NCI-H345 (cell line): ENCODE measurements at places on chromosomes 16 and 17.

GRCh38 chr16:67244387-67245185 is 2.7 kb downstream of the FHOD1 start:
- DNase-seq: no peak

DNA sequence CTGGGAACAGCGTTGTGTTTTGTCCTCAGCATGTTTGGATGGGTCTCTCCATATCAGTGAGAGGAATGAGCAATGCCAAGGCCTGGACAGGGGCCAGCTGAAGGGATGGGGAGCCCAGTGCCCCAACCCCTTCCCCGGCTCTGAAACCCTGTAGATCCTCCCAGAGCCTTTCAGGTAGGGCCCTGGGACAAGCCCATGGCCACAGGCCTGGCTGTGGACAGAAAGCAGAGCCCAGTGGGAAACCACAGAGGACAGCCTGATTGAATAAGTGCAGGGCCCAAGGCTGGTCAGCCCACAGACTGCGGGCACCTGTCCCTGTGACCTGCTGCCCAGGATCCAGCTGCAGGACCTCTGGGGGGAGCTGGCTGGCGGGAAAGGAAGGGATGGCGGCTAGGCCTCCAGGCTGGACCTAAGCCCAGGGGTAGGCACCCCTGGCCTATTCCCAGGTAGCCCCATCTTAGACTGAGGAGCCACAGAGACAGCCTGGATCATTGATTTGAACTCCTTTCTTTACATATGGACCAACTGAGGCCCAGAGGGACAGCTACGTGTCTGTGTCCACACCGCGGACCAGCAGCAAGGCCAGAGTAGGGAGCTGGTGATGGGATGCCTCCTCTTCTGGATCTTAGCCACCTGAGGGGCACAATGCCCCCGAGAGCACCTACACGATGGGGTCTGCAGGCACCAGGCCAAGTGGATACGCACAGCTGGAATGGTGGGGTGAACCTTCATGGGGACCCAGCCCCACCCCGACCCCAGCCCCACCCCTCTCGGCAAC is 1.3 kb downstream of the CCDC102A start:
- no peak for DNase-seq

DNA sequence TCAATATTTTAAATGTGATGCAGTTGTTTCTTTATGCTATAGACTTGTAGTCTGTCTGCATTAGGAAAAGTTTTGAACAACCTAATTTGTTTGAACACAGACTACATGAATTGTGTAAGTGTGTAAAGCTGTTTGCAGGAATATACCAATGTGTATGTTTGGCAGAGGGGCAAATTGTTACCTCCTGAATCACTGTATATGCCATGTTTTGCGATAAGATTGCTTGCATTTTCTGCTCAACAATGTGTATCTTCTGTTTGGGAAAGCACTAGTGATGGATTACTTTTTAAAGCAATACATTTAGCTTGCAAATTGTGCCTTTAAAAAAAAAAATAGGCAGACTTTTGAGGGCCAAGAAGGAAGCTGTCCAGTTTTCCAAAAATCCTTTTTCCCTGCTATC is 14.6 kb downstream of the RBBP6 start:
- no peak for DNase-seq

GRCh38 chr17:69870091-69870530 is 204.9 kb upstream of the KCNJ16 start:
- DNase-seq: no peak

DNA sequence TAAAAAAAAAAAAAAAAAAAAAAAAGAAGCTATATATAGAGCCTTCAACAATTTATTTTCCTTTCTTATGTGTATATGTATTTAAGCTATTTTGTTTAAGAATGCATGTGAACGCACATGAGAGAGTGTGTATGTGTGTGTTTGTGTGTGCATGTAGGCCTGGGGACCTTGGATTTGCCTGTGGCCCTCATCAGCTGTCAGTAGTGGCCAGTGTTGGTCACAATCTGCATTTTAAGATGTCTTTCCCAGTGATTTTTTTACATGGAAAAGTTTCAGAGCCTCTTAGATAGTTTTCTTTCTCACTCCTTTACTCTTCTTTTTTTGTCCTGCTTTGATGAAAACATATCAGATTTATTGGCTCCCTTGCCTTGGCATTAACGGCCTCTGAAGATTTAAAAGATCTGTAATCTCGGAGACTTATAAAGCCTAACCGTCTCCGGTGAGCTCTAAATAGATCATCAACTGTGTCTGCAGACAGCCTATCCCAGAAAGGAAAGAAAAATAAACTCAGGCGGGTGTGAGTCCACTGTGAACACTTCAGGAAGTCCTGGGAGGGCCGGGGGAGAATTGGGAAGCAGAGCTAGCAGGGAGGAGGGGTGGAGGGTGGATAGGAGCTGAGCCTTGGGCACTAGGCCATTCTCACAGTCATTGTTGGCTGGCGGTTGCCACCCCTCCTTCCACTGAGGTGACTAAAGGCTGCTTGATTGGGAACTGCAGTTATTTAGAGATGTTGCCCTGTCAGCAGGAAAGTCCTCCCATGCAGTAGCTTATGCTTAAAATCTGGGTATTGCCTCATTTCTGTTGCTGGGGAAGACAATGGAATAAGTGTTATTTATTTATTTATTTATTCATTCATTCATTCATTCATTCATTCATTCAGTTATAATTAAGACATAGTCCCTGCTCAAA is 86.8 kb downstream of the WWP2 start:
- DNase-seq: no peak

- no peak for DNase-seq
Observed at GRCh38 chr16:85072947-85073346, 39.3 kb downstream of the CIBAR2 start.

- no peak for DNase-seq
Observed at GRCh38 chr16:89742948-89743347, 21.6 kb downstream of the ZNF276 start.

DNA sequence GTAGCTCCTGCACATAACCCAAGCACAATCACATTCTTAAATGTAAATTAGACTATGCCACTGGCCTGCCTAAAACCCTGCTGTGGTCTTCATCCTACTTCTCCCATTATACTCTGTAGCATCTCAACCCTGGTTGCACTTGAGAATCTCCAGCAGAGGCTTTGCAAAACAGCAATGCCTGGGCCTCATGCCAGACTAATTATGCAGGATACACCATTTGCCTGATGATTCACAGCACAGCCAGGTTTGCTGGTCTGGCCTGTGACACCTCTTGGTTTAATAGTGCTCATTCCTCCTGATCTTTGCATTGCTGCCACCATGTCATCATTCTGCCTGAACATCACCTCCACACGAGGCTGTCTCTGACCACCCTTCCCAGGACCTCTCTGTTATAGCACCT is 491.9 kb upstream of the TOM1L1 start:
- DNase-seq: peak; percentile 56

- no peak for DNase-seq
Observed at GRCh38 chr17:903691-904481, 75.7 kb downstream of the NXN start.

GRCh38 chr17:32551186-32551955 is 64.6 kb downstream of the CDK5R1 start:
- DNase-seq: no peak

- DNase-seq: no peak
Observed at GRCh38 chr16:27175888-27176287, 27.4 kb upstream of the KDM8 start.

GRCh38 chr17:2025622-2026309 is 632 bp upstream of the RTN4RL1 start:
- DNase-seq: peak; percentile 30

DNA sequence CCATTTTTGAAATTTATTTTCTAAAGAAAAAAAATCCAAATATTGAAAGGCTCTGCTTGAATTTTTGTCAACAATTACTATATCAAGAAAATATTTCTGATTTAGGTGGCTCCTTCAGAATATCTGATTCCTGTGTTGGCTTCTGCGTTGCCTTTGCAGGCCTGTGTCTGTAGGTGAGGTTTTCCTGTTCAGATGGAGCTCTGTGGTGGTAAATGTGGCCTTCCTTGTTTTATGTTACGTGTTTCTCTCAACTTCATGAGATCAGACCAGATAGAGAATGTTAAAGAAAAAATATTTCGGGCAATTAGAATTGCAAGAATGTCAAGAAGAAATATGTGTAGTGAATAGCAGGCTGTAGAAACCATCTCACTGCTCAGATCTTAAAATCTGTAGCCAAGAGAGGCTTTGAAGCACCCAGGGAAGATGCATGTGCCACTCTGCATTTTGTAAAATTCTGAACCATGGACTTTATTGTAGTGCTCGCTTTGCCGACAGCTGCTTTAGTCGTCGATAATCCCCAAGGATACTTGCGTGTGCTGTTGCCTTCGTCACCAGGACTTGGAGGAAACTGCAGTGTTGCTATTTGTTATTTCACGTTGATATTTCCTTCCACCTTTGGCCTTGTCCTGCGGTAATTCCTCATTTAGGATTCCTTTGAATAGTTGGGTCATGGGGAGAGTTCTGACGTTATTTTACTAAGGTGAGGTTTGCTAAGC is 69.9 kb downstream of the RPTOR start:
- no peak for DNase-seq

GRCh38 chr17:80647746-80648145 is 103.1 kb downstream of the RPTOR start:
- no peak for DNase-seq

DNA sequence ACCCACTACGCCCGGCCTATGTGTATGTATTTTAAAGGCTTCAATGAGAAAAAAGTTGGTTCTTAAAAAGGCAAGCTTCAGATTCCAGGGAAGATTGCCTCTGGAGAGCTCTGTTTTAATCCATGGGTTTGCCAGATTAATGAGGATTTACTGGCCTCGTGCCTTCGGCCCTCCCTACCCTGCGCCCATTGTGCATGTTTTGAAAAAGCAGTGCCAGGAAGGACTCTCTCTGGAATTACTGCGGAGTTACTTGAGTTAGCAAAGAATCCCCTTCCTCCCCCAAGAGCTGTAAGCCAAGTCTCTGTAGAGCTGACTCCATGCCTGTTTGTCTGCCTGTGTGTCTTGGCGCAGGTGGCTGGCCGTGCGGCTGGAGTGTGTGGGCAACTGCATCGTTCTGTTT is 98.9 kb downstream of the ABCC6 start:
- DNase-seq: no peak

DNA sequence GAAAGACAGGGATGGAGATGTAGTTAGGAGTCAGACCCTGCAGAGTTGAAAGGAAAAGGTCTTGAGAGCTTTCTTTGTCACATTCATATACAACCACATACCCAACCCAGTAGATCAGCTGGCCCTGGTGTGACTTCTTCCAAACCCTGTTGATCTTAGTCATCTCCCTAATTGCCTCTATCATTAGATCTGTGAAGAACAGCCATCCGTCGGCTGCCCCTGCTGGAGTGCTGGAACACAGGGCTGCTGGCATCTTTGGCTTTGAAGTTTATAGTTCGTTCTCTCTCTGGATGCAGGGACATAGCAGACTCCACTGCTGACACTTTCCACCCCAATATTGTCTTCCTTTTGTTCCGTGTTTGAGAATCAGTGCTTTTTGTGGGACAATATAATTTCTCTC is 10.4 kb upstream of the SMG8 start:
- DNase-seq: no peak

- DNase-seq: no peak
Observed at GRCh38 chr16:24681793-24682192, 47.7 kb upstream of the TNRC6A start.

GRCh38 chr17:33948309-33948708 is 306.8 kb upstream of the CCL2 start:
- DNase-seq: no peak

- DNase-seq: no peak
Observed at GRCh38 chr17:74730491-74731346, 6.3 kb upstream of the RAB37 start.

GRCh38 chr17:79036596-79036995 is 12.6 kb downstream of the C1QTNF1 start:
- no peak for DNase-seq

DNA sequence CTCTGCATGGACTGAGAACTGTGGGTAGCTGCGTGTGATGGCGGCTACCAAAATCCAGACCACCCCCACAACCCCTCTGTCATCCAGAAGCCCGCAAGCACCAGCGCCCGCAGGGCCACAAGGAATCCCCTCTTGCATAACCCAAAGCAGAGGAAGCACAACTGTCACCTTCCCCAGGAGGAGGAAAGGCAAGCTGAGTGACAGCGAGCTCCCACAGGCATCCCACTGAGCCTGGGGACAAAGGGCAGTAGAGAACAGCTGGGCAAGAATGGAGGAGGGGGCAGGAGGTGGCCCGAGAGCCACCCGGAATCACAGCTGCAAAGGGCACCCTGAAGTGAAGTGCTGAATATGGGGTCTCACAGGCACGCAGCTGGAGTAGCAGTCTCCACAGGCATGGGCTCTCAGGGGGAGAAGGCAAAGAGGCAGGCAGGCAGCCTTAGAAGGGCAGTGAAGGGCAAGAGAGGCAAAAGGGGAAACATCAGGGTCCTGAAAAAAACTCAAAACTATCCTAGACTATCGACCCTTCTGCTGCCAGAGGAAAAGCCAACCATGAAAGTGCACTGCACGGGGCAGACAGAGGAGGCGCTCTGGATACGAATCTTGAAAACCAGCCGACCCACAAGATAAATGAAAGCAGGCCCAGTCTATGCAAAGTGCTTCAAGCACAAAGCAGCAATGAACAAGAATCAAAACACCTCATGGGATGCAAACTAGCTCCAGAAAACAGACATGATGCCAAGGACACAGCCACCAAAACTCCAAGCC is 17.1 kb downstream of the USP36 start:
- no peak for DNase-seq

DNA sequence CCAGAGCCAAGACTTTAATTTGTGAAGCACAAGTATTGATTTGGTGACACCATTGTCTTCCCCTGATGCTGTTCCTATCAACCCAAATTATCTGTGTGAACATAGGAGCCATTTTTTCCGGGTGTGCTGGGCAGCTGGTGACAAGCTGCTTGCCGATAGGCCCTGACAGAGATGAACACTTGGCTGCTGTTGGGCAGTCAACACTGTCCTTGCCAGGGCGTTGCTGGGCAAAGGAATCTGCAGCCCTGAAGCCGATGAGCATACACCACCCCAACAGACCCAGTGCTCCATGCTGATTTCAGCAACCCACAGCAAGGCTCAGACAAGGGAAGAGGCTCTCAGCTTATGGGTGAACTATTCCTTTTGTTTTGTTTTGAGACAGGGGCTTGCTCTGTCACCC is 105.4 kb downstream of the YPEL2 start:
- no peak for DNase-seq

DNA sequence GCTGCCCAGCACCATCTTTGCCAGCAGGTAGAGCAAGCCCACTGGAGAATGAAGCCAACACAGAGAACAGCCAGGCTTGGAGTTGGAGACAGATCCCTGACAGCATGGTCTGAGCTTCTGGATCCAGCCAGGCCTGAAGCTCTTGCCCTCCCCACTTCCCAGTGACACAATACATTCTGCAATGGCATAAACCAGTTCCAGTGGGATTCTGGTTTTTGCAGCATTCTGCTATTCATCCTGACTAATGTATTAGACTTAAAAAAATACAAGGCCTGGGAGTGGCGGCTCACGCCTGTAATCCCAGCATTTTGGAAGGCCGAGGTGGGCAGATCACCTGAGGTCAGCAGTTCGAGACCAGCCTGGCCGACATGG is 40.6 kb upstream of the LITAF start:
- no peak for DNase-seq

GRCh38 chr17:16121915-16122314 is 93.4 kb downstream of the NCOR1 start:
- no peak for DNase-seq
